NCI-H1092 (cell line): ENCODE measurements at places on chromosomes 11 and 22.

GRCh38 chr11:75345455-75346160, 5.9 kb downstream of the ARRB1 start:
- no peak for DNase-seq

- peak; percentile 90 for DNase-seq
Measured at GRCh38 chr22:17638432-17639246, at the start of gene BCL2L13. TSS of gene BCL2L13 (plus strand) at chr22:17638757. CDS start at chr22:17655712, 16,955 bp downstream.

GRCh38 chr11:82176365-82176764, 557.3 kb downstream of the FAM181B start:
- no peak for DNase-seq

GRCh38 chr11:40434926-40435325, 1024.5 kb downstream of the LRRC4C start:
- DNase-seq, result no peak

DNA sequence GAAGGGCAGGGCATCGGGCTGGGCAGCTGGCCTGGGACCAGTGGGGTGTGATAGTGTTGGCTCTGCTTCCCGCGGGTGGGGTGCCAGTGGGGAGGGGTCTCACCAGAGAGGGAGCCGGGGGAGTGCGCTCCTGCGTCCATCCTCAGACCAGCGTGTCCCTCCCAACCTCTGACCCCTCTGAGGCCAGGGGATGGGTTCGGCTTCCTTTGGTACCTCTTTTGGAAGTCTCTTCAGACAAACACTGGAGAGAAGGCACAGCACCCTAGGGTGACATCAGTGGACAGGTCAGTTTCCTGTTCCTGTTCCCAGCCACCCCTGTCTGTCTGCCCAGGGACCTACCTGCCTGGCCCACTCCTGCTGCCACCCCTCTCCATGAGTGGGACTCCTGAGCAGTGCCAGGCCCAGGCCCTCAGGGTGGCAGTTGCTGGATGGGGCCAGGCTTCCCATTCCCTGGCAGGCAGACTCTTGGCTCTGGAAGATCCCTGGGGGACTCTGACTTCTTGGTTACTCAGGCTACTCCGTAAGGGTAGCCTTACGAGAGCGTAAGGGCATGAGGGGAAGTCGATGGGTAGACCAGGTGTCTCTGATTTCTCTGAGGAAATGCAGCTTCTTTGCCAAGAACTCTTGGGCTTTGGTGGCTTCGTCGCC, 2.6 kb downstream of the TAGLN start:
- DNase-seq, result no peak

GRCh38 chr11:67270256-67271204, 4.3 kb downstream of the GRK2 start:
- DNase-seq, result no peak

DNA sequence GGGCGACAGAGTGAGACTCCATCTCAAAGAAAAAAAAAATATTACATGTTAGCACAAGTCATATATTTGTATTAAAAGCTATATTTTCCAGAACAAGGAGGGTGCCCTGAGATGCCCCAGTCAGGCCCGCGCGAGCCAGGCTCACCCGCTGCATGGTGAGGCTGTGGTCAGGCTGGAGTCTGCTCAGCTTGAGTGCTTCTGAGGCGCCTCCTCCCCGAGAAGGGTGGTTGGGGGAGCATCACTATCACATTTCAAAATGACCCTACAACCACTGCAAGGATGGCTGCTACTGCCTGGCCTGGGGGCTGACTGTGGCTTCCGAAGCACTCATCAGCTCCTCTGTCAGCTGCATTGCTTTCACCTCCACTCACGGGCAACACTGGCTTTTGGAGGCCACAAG, 77.1 kb downstream of the SCUBE1 start:
- DNase-seq, result no peak

DNA sequence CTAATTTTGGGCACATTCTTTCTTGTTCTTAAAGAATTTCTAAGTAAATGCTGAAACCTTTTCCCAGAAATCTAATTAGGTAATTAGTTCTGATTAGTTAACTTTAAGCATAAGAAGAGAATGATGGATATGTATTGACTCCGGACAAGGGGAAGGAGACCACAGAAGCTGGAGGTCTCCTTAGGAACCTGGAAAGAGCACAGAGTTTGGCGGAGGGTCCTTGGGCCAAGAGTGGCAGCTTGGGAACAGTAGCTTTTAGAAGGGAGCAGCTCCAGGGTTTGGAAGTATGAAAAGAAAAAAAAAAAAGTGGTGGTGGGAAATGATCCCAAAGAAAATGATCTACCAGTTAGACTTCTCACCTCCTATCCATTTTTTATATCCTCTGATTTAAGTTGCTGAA, 42.7 kb downstream of the FAT3 start:
- no peak for DNase-seq

- no peak for DNase-seq
Measured at GRCh38 chr22:42637555-42637954, 2.8 kb downstream of the ATP5MGL start.

GRCh38 chr11:92540096-92540495, 315.5 kb downstream of the FAT3 start:
- DNase-seq, result peak; percentile 5
